ENCODE measurements at places on chromosomes 3 and 15.

DNA sequence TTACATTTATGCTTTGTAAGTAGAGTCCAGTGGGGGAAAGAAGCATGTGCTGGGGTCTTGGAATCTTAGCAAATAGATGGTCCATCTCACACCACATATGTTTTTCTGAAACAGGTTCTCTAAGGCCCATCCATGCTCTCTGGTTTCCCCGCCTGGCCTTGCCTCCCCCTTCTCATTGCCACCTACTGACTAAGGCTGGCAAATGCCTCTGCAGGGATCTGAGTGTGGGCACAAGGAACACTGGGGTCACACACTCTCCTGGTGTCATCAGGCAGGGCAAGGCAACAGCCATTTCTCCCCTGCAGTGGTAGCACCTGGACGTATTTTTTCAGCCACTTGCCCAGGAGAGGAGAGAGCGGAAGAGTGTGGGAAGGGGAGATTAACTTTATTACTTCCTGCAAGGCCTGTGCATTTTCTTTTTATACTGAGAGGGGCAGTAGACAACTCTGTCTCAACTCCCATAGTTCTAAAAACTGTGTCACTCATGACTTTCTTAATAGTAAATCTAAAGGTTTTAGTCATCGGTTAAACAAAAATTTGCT lies 804.2 kb upstream of the NECTIN3 start:
- no peak for DNase-seq

DNA sequence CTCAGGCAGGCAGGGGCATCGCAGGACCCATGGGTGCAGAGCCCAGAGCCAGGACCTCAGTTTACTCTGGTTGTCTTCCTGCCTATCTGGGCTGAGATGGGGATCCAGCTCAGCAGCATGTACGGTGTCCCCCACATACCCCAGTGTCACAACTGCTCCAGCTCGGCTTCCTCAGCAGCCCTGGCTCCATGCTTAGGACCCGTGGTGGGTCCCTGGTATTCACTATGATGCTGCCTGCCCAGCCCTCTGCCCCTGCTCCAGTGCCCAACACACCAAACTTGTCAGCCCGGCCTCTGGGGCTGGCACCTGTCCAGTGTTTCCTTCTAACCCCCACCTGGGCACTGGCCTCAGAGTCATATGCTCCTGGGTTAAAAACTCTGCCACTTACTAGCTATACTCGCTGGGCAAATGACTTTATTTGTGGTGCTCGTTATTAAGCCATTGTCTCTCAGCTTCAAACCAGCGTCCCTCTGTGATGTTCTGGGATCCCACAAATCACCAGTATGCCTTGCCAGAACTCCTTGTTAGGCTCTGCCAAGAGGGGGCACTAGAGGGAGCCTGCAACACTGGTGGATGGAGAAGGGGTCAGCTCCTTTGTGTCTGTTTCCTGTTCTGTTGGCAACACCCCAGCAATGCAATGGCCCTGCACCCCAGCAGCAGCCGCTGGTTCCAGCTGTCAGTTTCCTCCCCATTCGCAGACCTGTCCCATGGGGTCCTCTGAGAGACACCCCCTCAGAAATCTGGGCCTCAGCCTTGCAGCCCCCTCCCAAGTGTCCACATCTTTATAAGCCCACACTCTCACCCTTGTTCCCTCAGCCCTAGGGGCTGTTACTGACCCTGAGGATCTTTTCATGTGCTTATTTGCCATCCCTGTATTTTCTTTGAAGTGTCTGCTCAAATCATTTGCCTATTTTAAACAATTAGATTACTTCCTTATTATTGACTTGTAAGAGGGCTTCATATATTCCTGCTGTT lies 24.1 kb upstream of the MRPS22 start:
- DNase-seq, result no peak

DNA sequence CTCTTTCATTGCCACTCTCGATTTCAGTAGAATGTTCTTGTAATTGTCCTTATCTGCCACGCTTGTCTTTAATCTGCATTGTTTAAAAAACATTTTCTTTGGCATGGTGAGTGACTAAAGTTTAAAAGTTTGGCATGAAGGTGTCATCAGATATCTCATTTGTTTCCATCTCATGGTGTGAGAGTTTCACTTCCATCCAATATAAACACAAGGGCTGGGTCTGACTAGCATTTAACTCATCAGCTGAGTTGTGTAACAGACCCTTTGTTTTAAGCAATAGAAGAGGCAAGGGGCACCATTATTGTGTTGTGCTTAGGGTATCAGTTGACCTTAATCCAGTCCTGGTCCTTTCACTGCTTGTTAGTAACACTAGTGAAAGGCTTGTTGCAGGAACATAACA lies 49.9 kb upstream of the IL12A start:
- no peak for DNase-seq

GRCh38 chr15:53588773-53589172 lies 170.7 kb downstream of the WDR72 start:
- DNase-seq, result no peak

GRCh38 chr3:161415506-161416231 lies 44.4 kb upstream of the SPTSSB start:
- DNase-seq, result no peak

DNA sequence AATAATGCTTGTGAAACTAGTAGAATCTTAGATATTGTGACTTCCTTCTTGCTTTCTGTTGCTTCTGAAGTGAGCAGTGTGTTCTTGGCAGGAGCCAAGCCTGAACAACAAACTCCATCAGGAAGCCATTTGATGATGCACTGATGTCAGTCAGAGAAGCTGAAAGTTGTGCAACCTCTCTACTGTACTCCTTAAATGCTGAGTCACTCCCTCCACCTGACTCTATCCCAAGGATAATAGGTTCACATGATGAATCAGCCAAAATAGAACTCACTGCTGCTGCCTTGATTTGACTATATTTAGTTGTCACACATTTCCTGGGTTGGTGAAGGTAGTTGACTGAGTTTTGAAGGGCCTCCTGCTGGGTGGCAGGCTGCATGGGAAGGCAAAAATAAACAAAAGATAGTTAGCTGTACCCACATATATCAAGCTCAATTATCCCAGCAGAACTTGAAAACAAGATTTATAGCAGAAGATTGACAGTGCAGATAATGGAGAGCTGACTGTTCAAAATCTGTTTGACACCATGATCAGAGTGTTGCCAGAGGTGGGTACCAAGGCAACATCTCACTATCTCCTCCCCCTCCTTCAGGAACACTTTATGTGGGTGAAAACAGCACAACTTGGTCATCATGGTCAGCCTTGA lies 328.4 kb upstream of the DPH6 start:
- no peak for DNase-seq

- no peak for DNase-seq
Measured at GRCh38 chr3:30604558-30604957, 1.8 kb upstream of the TGFBR2 start.

GRCh38 chr15:58398071-58398470 lies 33.7 kb upstream of the LIPC start:
- DNase-seq, result no peak

DNA sequence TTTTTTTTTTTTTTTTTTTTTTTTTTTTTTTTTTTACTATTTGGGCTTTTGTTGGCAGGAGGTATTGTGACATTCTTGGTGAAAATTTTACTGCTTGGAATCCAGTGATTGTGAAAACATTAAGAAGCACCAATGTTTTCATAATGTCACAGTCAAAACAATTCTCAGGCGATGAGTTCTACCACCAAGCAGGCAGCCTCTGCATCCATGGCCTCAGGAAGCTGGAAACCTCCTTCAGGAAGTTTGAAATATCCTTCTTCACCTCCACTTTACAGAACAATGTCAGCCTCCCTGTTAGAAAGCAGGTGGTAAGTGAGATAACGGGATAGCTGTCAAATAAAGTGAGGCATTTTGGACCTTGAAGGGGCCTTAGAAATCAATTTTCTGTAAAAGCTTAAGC lies 98.3 kb downstream of the MEX3B start:
- no peak for DNase-seq

- DNase-seq, result no peak
Measured at GRCh38 chr15:85760531-85761371, 34.0 kb downstream of the KLHL25 start.

GRCh38 chr15:80588801-80589200 lies 106.3 kb upstream of the ABHD17C start:
- DNase-seq, result no peak

- no peak for DNase-seq
Measured at GRCh38 chr3:143152043-143152442, 32.5 kb downstream of the CHST2 start.

DNA sequence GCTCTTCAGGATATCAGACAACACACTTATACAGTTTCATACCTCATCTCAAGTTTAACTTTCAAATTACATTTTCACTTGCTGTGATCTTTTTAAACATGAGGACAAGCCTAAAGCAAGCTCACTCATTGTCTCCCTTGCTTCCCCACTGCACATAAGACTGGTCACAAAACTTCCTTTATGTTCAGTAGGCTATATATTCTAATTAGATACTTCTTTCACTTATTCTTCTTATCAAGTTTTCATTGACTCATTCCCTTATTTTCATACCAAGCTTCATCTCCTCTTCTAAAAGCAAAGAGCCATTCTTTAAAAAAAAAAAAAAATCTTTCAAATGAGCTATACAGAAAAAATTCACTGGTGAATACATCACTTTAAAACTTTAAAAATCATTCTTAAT lies 62.6 kb downstream of the ESYT3 start:
- DNase-seq, result no peak

GRCh38 chr3:184788751-184789150 lies 23.2 kb upstream of the VPS8 start:
- DNase-seq, result no peak

- DNase-seq, result no peak
Measured at GRCh38 chr3:188687389-188687788, 484.4 kb upstream of the TPRG1 start.

GRCh38 chr3:66017591-66017990 lies 21.1 kb downstream of the MAGI1 start:
- DNase-seq, result no peak

DNA sequence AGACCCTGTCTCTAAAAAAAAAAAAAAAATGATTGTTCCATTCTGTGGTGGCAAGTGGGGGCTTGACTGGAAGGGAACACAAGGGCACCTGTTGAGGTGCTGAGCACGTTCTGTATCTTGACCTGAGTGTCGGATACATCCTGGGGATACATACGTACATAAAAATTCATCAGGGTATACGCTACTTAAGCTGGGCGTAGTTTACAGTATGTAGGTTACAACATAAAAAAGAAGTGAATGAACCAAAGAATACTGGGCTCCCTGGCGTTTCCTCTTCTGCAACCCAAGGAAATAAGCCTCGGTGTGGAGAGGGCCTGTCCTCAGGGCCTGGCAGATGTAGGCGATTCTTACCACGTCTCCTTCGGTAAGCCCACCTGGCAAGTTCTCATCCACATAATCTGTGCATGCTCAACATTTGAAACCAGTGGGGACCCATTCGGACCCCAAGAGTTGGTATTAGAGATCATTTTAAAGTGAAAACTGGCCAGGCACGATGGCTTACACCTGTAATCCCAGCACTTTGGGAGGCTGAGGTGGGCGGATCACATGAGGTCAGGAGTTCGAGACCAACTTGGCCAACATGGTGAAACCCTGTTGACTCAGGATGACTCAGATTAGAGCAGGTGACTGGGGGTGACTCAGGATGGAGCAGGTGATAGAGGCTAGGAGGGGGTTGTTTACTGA lies 5.1 kb upstream of the MUC20 start:
- no peak for DNase-seq

DNA sequence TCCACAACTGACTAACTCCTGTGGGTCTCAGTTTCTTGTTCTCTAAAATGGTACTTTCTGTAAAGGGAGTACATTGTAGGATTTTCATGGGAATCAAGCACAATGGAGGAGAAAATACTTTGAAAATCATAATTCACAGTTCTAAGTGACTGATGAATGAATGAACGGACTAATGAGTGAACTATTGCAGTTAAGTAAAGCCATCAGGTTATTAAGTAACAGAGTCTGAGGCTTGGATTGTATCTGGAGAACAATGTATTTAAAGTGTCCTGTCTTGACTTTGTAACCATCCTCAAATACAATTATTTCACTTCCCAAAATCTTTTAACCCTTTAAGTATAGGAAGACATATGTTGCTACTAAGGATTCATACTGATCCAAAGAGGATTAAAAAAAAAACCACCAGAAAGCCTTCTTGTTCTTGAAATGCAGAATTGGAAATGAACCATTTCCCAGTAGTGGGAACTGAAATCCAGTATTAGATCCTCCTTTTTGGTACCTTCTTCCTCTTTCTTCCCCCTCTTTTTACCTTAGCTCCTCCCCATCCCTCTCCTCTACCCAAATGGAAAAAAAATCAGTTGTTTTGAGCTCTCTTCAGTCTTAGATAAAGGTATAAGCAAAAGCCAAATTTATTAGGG lies 13.2 kb upstream of the BCL6 start:
- DNase-seq, result no peak
